ENCODE measurements at places on chromosomes 2 and 18.

- no peak for DNase-seq
Observed at GRCh38 chr18:76558881-76559667, 64.0 kb upstream of the ZNF516 start.

DNA sequence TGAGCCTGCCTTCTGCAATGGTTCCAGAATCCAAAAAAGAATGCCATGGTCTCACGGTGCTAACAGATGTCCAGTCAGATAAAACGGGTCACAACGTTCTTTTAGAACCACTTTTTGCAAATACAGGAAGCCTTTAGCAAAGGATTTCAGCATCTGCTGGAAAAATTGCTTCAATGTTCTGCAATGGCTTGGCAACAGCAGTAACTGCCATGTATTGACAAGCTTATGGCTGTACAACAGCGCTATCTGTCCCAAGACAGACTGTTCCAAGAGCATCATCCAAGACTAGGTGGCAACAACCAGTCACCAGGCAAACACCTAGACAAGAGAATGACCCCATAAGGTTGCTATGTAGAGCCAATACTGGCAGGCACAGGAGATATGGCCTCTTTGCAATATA lies 37.6 kb upstream of the RIOK3 start:
- DNase-seq: no peak

DNA sequence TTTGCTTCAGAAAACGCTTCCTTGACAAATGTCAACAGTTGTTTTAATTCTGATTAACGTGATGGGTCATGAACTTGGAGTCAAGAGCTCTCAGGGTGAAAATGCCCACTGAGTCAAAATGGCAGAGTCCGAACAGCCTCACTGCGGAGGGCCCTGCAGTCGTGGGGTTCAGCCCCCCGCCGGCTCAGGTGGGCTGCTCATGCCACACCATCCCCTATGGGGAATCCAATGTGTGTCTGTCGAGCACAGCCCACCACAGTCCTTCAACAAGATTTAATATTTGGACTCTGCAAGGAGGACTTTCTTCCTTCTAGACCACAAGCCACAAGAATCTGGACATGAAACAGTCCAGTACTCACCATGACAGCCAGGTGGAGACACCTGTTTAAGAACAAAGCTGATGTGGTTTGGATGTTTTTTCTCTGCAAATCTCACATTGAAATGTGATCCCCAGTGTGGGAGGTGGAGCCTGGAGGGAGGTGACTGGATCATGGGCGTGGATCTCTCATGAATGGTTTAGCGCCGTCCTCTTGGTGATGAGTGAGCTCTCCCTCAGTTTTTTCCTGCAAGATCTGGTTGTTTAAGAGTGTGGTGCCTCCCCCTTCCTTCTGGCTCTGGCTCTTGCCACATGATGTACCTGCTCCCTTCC lies 201.0 kb downstream of the NDUFA10 start:
- DNase-seq: no peak

GRCh38 chr2:202378001-202378400 lies 1.9 kb downstream of the BMPR2 start:
- DNase-seq: peak; percentile 67

- no peak for DNase-seq
Observed at GRCh38 chr2:227597998-227598397, 695 bp upstream of the SCYGR2 start.

DNA sequence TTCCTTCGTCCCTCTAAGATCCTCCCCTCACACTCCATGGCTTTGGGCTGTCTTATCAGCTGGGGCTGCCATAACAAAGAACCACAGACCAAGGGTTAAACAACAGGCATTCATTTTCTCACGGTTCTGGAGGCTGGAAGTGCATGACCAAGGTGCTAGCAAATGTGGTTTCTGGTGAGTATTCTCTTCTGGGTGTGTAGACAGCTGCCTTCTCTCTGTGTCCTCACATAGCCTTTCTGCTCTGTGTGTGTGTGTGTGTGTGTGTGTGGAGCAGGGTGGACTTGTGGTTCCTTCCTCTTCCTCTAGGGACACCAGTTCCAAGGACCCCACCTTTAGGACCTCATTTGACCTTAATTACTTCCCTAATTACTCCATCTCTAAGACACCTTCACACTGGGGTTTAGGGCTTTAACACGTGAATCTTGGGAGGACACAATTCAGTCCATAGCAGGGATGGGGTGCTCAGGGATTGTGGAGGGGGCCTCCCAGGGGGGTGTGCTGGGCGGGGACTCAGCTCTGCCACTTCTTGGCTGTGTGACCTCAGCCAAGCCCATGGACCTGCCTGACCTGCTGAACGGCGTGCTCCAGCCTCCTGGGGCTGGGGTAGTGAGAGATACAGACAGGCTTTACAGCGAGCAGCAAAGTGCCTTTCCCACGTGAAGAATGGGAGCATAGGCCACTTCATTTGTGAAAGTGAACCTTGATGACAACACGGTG lies 38.0 kb downstream of the ACKR3 start:
- DNase-seq: no peak

GRCh38 chr2:218194880-218195279 lies 22.1 kb upstream of the ARPC2 start:
- DNase-seq: no peak

DNA sequence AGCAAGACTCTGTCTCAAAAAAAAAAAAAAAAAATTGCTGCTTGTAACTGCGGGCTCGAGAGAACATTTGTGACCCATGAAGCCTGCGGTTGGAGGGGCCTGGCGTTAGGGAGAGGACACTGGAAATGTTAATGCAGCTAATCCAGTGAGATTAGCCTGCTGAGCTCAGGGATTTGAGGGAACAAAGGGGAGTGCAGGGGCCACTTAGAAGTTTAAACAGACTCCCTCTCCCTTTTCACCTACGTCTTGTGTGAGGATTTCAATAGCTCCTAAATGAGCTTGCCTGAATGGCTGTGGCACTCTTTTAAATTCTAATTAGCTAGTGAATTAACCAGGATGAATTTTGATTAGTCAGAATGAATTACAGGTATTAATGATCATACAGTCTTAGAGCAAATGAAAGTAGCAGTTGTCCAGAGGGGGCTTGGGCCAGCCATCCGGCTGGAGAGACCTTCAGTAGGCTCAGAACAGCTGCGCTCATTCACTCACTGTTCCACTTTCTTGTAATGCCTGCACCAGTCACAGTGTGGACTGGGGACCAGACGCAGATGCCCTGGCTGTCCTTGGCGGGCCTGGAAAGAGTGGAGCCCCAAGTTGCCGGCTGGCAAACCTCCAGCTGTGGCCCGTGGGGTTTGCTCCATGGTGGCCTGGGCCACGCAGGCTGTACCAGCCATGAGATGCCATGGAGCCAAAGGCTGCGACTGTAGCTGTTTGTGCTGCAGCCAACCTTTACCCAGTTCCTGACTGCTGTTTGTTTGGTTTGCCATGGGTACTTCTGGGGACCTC lies 20.8 kb downstream of the LDLRAD4 start:
- no peak for DNase-seq

- no peak for DNase-seq
Observed at GRCh38 chr2:17035010-17035409, 369.4 kb upstream of the CYRIA start.

- DNase-seq: no peak
Observed at GRCh38 chr2:136324966-136325365, 207.0 kb upstream of the CXCR4 start.

- peak; percentile 38 for DNase-seq
Observed at GRCh38 chr2:69694894-69695849, 46.8 kb upstream of the ANXA4 start.

GRCh38 chr2:158969715-158970240 lies 1.3 kb downstream of the TANC1 start:
- peak; percentile 44 for DNase-seq

DNA sequence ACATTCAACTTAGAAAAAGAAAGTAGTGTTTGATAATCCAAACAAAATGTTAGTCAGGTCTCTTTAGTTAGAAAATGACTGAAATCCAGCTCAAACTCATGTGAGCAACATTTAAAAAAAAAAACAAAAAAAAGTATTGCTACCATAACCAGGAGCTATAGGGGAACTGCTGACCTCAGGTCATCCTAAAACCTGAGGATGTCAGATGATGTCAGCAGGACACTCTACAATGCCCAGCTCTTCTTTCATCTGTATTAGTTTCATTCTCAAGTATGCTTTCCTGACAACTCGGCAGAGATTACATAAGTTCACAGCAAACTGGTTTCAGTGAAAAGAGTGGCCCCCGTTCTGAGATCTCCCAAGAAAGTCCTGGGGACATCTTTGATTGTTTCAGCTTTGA lies 4.2 kb upstream of the ESCO1 start:
- no peak for DNase-seq

GRCh38 chr2:121583555-121583954 lies 52.9 kb downstream of the RNU4ATAC start:
- no peak for DNase-seq

All from pons (tissue), 1 donor.